ENCODE measurements at places on chromosomes 7 and 10.

DNA sequence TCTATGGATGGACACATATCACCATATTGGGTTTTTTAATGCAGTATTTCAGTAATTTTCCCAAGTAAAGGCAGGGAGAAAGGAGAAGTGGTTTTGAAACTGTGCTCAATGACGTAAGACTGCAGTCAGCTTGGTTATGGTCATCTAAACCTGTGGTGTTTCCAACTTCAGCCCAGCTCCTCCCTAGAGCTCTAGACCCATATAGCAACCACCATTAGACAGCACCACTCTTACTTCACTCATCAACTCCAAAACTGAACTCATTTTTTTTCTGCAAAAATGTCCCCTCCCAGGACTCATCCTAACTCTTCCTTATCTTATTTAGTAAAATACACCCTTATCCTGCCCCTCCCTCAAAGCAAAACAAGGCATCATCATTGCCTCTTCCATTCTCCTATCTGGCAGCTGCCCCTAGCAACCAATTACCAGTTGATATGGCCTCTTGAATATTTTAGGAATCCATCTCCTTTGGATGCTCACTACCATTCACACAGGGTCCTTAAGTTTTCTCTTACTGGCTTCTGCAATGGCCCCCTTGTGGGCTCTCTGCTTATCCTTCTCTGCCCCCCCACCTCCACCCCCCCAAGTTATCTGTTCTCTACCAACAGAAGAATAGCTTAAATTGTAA is 1.5 kb upstream of the RALA start:
- no peaks in the 10 kb centered on the region for H3K27me3 ChIP-seq
- peak overlapping the region; percentile 94 for H3K4me3 ChIP-seq
- peak overlapping the region; percentile 96 for H3K27ac ChIP-seq
- H3K4me1 ChIP-seq = peaks cover 30% of the 10 kb centered on the region
- no peak for DNase-seq

- no peak for DNase-seq
- no peaks in the 10 kb centered on the region for H3K36me3 ChIP-seq
- no peak overlapping the region for H3K27ac ChIP-seq
- no peak overlapping the region for H3K4me3 ChIP-seq
These were observed 151.1 kb downstream of the CXCL12 start for GRCh38 chr10:44233561-44234482.

DNA sequence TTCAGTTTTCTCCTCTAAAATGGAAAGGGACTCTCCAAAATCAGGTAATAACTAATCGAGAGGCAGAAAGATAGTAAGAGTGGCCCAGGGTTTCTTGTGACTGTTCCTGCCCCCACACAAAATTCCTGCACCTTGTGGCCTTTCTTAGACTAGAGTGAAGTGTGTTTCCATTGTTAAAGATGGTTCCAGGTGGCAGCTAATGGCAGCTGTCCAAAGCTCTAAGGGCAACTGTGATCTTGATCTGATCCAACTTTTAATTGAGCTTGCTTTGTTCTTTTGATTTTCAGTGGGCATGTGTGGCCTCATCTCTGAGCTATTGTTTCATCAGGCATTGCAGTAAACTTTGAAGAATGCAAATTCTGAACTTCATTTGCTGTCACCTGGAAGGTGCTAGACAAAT is 19.4 kb downstream of the ACSL5 start:
- no peaks in the 10 kb centered on the region for H3K36me3 ChIP-seq
- H3K27me3 ChIP-seq = no peaks in the 10 kb centered on the region
- DNase-seq = no peak
- no peak overlapping the region for H3K27ac ChIP-seq
- H3K4me3 ChIP-seq = no peak overlapping the region

GRCh38 chr10:117968354-117969182 is 78.2 kb downstream of the RAB11FIP2 start:
- no peak for DNase-seq
- H3K27me3 ChIP-seq = peaks cover 27% of the 10 kb centered on the region
- no peaks in the 10 kb centered on the region for H3K36me3 ChIP-seq
- H3K27ac ChIP-seq = no peak overlapping the region
- H3K4me3 ChIP-seq = no peak overlapping the region
